ENCODE measurements at places on chromosomes 5 and 9.

DNA sequence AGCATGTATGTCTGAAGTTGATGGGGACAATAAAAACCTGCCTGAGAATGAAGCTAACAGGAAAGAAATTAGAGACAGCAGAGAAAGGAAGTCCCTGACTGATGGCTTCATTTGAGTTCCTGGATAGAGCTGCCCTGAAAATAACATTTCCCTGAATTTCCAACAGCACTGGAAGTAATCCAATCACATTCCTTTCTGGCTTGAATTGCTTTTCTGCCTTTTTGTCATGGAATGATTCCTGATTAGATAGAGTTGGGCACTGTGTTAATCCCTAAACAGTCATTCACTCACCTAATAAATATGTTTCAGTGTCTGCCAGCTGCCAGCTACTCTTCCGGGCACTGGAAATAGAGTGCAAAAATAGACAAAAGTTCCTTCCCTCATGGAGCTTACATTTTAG is 30.0 kb upstream of the SH3RF2 start:
- no peak for DNase-seq

- no peak for DNase-seq
Observed at GRCh38 chr9:97567894-97568202, 65.3 kb downstream of the TSTD2 start.

DNA sequence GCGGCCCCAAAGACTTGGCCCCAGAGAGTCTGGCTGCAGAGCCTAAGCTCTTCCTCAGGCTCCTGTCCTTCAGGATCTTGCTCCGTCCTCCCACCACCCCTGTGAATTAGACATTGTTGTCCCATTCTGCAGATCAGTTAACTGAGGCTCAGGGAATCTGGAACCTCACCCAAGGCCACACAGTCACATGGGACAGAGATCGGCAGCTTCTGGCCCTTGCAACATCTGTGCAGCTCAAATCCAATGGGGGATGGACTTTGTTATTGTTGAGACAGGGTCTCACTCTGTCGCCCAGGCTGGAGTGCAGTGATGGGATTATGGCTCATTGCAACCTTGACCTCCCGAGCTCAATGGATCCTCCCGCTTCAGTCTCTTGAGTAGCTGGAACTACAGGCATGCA is 23.9 kb upstream of the LAMC3 start:
- no peak for DNase-seq

GRCh38 chr5:90703932-90704331 is 145.3 kb downstream of the ADGRV1 start:
- no peak for DNase-seq

- DNase-seq = no peak
Observed at GRCh38 chr9:114761523-114761922, 44.3 kb downstream of the TNFSF15 start.

DNA sequence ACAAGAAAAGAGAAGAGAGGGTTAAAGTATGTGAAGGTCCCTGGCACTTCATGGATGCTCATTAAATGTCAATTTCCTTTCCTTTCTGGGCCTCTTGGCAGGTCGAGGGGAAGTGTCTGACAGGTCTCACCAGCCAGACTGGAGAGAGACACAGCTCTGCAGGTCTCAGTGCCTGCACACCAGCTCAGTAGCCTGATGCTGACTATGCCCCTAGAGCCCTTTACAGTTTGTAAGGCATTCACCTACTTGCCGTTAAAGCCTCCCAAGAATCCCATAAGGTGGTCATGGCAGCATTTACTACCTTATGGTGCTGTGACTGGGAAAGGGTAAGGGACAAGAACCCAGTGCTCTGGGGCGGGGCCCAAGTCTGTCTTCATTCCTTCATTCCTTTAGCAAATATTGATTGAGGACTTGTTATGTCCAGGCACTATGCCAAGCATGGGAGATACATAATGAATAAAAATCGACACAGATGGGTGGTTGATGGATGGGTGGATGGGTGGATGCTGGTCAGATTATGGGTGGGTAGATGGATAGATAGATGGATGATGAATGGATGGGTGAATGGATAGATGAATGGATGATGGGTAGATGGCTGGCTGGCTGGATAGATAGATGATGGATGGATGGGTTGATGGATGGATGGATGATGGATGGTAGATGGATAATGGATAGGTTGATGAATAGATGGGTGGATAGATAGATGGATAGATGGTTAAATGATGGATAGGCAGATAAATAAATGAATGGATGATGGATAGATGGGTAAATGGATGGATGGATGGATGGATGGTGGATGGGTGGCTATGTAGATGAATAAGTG is 21.3 kb upstream of the KIF12 start:
- no peak for DNase-seq

DNA sequence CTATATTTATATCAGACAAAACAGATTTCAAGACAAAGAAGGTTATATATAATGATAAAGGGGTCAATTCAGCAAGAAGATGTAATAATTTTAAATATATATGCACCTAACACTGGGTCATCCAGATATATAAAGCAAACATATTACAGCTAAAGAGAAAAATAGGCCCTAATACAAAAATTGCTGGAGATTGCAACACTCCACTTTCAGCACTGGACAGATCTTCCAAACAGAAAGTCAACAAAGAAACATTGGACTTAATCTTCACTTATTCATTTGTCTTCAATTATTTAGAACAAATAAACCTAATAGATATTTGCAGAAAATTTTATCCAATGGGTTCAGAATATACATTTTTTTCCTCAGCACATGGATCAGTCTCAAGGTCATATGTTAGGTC is 45.8 kb downstream of the MEIKIN start:
- no peak for DNase-seq

- no peak for DNase-seq
Observed at GRCh38 chr5:98965226-98965625, 36.4 kb upstream of the CHD1 start.

DNA sequence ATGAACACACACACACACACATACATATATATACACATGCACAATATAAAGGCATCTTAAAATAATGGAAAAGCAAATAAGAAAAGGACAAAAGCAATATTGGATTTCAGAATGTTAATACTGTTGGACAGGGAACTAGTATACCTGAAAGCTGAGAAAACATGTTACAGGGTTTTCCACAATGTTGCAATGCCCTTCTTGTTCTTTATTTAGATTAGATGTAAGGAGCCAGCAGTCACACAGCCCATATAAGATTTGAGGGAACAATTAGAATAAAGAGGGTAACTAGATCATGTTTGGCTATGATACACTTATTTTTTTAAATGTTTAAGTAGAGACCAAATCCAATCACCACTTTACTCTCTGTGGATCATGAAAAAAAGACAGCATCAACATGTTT is 61.7 kb downstream of the SH3TC2 start:
- no peak for DNase-seq

DNA sequence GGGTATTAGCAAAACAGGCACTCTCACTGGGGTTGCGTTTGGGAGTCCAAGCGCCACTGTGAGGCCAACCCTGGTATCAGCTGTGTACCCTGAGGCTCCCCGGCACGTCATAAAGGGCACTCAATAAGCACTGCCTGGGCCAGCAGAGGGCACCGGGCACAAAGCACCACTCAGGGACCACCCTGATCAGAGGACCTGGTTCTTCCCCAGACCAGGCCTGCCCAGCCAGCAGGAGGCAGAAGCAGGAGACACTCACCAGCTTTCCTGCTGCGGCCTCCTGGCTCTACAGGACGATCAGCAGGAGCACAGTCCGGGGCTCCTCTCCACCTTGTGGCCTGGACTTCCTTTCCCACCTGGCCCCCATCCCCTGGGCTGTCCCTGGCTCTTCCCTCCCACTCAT is 12.6 kb downstream of the MGAT1 start:
- no peak for DNase-seq

- DNase-seq = no peak
Observed at GRCh38 chr9:120893611-120894307, 16.8 kb upstream of the PHF19 start.

- DNase-seq = no peak
Observed at GRCh38 chr9:130714586-130715110, 21.1 kb downstream of the EXOSC2 start.

GRCh38 chr5:113081881-113082546 is 105.4 kb downstream of the DCP2 start:
- DNase-seq = peak; percentile 95

DNA sequence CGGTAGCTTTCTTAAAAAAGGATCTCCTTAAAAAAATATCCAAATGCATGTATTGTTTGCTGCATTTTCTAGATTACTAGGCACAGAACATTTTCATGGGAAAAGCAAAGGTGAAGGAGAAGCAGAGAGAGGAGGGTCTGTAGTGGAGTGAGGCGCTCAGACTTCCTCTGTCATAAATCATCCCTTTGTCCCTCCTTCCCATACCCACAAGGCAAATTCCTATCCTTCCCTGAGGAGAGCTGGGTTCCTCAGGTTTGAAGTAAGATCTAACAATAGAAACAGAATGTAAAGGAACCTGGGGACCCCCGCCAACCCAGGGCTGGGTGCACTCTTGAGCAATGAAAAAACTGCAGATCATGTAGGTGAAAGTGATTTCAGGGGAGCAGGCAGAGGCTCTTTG is 149.2 kb upstream of the ANKH start:
- no peak for DNase-seq

GRCh38 chr5:9699681-9700080 is 69.5 kb upstream of the TAS2R1 start:
- DNase-seq = no peak

GRCh38 chr5:133063965-133064364 is 12.2 kb downstream of the HSPA4 start:
- DNase-seq = no peak

DNA sequence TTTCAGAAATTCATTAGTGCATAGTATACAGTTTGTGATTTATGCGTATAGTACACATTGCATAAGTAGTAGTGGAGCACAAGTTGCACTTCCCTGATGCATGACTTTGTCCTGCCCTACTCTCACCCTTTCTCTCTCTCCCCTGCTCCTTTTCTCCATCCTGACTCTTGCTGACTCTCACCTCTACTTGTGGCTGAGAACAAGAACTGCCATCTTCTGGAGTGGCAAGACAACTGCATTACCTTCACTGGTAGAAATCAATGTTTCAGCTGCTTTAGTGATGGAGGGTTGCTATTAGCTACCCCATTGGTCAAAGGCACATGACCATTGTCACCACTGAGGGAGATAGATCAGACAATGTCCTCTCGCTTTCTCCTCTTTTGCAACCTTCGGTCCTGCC is 26.9 kb downstream of the SPEF2 start:
- DNase-seq = no peak

GRCh38 chr9:9216934-9217333 is 1395.9 kb downstream of the PTPRD start:
- no peak for DNase-seq

- DNase-seq = no peak
Observed at GRCh38 chr9:12956261-12956660, 181.4 kb downstream of the LURAP1L start.

- no peak for DNase-seq
Observed at GRCh38 chr5:132657676-132658380, at the start of gene IL13. TSS of gene IL13 (plus strand) at chr5:132658173. CDS start at chr5:132658187, 14 bp downstream.

Data from ACHN (cell line).